HepG2 (cell line): ENCODE measurements at places on chromosomes 7 and 10.

DNA sequence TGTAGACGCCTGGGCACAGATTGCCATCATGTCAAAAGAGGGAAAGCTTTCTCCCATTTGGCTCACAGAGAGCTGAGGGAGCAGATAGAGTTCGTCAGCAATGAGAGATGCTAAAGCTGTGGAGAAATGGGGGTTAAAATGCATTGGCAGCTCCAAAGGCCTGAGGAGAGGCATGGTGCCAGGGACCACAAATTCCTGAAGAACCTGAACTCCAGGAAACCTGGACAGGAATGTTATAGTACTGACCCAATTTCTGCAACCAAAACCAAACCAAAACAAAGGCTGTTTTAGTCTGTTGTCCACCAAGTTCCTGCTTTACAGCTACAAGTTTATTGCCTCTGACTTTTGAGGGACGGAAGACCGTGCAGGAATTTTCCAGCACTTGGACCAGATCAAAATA is 575.7 kb downstream of the REEP3 start:
- no peak for DNase-seq

DNA sequence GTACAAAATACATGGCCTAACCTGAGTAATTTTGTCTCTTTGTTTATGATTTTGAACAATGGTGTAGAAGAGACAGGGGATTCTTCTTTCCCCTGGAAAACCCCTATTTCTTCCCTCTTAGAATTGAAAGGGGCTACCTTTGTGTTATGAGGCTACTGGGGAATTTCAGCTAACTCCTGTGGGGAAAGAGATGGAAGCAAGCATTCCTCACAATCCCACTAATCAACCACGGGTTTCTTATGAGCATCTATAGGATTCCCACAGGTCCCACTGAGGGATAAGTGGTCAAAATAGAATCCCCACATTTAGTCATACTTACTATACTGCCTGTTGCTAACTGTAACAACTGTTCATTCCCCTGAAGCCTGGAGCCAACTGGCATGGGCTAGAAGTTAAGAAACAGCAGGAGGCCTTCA is 32.2 kb upstream of the ITGB8 start:
- DNase-seq: no peak

- DNase-seq: no peak
Observed at GRCh38 chr10:113843972-113844485, 9.9 kb downstream of the DCLRE1A start.

DNA sequence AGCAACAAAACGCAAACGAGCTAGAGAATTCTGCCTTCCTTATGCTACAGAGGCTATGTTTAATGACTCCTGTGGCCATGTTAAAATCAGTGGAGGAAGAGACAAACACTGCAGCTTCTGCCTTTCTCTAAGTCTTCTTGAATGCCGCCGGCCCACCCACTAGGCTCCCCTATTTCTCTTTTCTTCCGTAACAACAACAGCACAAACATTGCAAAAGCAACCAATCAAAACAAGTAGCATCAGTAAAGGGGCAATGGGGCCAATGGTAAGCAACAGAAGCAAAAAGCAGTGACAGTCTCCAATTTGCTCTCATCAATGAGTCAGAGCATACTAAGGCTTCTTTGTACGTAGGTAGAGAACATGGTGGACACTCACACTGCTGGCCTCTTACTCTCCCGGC is 26.8 kb downstream of the DNAJC1 start:
- no peak for DNase-seq

DNA sequence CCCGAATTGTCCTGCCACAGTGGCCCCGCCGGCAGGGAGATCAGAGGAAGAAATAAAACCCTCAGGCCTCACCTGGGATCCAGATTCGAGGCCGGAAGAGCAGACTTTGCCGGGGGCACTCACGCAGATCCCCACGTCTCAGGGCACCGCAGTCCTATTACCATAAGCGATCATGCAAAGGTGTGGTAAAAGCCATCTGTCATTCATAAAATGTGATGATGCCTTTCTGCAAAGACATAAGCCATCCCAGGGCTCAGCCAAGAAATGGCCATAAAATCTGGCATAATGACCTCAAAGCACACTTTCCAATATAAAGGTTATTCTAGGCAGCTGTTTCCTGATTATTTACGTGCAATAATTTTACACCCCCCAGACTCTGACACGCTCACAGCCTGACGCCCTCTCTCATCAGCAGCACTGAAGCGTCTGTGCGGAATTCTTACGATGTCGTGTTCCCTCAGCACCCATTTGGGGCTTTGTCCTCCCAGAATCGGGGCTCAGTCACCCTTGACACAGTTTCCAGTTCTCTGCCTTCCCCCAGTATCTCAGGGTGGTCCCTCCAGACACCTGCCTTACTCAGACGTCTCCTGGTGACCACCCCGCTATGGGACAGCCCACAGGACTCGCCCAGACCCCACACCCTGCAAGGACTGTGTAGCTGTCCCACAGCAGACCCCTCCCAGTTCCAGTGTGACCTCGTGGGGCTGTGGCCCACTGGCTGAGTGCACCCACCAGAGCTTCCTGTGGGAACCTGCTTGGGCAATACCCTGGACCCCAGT is 74.3 kb upstream of the FAM20C start:
- no peak for DNase-seq

DNA sequence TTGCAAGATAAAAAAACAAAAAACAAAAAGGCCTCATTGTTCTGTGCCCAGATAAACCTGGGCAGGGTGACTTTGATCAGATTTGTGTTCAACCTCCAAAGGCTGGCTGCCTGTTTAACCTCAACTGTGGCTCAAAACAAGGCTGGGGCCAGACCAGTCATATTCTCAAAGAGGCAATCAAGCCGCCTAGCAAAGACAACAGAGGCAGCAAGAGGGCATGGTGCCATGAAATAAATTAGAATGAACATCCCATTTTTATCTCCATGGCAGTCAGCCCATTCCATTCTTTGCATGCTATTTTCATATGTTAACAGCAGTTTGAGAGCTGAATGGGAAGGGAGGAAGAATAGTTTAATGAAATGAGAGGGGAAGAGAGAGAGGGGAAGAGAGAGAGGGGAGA is 1150.3 kb downstream of the TYW1 start:
- no peak for DNase-seq

DNA sequence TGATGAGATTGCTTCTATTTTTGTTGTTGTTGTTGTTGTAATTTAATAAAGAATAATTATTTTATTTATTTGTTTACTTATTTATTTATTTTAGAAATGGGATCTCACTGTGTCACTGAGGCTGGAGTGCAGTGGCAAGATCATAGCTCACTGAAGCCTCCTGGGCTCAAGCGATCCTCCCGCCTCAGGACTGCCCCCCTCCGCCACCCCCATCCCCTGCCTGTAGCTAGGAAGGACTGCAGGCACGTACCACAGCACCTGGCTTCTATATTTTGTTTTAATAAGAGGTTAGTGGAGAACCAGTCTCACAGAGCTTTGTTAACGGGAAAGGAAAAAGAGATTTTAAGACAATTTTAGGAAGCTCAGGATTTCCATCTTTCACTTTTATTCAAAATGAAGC is 19.5 kb upstream of the SMC3 start:
- no peak for DNase-seq

- DNase-seq: no peak
Observed at GRCh38 chr7:83524277-83525075, 124.5 kb downstream of the SEMA3E start.

DNA sequence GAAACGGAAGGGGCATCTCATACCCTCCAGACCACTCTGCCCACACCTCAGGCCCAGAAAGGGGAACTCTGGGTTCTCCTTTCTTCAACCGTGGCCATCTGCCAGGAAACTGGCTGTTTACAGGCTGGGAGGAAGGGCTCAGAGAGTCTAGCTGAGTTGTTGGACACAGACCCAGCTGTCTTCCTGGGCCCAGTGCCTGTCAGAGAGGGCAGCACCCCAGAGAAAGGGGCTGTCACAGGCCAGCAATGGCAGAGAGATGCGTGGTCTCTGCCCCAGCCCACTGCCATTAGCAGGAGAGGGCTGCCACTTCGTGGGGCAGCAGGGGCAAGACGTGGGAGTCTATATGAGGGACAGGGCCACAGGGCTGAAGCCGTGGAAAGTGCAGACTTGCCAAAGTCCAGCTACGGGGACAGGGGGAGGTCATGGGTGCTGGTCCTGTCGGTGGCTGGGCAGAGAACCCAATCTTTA is 11.0 kb downstream of the GRID1 start:
- DNase-seq: no peak

DNA sequence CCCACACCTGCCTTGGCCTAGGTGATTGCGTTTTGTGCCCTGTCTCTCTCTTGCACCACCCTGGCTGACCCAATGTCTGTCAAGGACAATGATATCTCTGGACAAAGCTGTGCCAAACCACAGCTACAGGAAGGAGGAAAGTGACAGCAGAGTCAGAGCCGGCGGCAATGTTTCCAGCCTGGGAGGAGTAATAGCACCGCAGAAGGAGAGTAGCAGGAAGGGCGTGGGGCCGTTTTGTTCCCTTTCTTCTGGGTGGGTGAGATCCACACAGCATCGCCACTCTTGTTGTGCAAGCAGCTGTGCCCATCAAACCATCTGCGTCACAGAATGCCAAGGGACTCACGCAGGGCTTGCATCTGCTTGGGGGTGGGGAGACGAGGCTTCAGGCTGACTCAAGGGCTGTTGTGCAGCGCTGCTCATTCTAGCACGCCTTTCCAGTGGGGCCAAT is 341.6 kb upstream of the AUTS2 start:
- DNase-seq: no peak

- no peak for DNase-seq
Observed at GRCh38 chr7:9022456-9022855, 589.0 kb downstream of the NXPH1 start.

DNA sequence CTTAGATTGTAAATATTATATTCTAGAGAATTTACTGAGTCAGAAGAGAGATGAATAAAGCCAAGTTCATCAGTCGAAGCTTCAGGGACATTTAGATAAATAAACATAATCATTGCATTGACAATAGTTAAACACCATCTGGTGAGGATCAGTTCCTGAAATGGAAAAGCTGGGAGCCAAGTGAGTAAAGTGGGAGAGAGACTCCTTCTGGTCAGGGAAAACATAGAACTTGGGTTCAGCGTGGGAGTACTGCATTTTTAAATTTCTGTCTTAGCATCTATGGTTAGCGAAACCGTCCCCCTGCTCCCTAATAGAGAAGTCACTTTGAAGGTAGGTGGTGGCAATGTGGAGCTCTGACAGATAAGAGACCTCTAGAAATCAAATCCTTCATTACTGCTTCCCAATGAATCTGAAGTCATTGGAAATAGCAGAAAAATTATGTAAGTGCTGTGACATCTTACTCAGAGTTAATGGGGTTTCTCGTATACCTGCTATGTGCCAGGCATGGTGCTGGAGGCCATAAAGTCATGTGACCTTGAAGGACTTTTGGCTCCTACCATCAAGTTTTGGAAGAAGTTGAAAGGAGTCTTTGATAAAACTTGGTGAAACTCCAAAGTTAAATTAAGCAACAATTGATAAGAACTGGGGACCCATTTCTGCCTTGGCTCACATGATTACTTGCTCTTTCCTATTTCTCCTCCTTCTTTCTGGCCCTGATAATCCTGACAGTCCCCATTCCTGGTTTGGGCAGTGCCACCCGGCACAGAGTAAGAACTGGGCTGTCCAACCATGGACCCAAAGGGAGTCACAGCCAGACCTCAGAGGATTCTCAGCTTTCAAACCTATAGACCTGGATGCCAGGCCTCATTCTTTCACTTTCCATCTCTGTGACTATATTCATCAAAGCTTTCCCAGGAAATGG is 211.2 kb downstream of the C7orf25 start:
- DNase-seq: no peak

DNA sequence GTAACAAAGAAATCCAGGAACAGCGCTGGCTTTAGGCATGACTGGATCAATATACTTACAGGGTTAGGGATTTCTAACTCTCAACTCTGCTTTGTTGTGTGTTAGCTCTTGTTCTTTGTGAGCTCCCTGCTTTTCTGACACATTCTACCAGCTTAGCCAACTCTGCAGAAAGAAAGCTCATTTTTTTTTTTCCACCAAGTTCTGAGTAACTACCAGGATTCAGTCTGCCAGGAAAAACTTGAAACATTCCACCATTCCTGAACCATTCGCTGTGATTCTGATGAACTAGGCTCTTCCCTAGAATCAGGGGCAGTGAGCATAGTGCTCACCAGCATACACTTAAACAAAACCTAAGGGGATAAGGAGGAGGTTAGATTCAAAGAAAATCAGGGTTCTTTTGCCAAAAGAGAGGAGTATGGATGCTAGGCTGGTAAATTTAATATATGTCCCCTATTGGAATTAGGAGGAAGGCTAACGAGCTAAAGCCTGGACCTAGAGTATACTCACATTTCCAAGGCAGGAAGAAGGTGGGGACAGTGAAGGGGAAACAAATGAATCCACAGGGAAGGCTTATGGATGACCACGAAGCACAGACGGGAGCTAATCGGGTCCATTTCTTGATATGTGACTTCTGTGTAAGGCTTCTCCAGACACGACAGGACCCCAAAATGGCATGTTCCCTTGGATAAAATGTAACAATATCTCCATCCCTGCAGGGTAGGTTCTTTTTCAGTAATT is 183.4 kb downstream of the PRKG1 start:
- no peak for DNase-seq

DNA sequence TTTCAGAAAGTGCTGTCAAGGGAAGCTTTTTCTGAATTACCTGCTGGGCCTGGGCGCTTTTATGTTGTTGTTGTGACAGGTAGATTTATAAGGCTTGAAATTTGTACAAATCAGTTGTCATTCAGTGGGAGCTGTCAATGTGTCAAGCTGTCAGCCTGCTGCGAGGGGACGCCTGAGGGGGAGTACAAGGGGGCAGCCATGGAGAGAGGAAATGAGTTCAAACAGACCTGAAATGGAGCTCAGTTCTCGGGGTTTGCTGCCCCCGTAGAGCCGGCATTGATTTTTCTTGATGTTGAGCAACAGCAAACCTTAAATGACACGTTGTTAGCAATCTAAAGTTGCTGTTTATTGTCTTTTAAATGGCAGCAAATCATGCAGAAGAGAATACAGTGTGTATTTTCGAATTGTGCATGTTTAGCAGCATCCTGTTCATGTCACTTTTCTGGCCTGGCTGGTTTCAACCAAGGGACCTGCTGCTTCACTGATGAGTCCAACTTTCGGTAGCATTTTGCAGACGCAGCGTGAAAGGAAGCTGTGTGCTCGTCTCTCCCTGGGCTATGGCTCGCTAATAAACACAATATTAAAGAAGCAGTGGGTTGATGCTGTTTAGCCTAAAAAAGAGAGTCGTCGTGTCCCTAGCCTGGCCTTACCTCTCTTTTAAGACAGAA is 166.5 kb downstream of the LRMDA start:
- DNase-seq: no peak
